Activated B cell treated with CpG ODN at 0.5 μM for 24 hours (primary cell): ENCODE measurements at places on chromosomes 5 and 9.

GRCh38 chr9:96818533-96818932 is 35.8 kb downstream of the ZNF782 start:
- no peak overlapping the region for H3K27ac ChIP-seq
- no peaks in the 10 kb centered on the region for H3K27me3 ChIP-seq
- H3K4me1 ChIP-seq, result no peaks in the 10 kb centered on the region
- peaks cover 80% of the 10 kb centered on the region for H3K36me3 ChIP-seq
- no peak overlapping the region for H3K4me3 ChIP-seq

DNA sequence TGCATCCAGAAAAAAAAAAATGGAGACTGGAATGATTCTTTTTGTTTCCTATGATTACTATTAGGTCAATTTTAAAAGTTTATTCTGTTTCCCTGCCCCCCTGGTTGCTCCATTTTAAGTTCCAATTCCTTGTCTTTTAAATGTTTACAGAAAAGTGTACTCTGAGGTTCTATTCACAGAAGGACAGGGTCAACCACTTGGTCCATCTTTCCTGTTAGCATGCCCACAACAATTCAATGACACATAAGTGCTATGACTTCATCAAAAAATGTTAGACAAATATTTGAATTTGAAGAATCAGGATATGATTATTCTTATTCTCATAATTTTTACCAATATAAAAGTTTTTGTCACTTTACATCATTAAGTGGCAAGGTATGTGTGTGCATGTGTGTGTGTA is 123.7 kb downstream of the PDE4D start:
- H3K27ac ChIP-seq, result no peak overlapping the region
- peaks cover 7% of the 10 kb centered on the region for H3K27me3 ChIP-seq
- no peak overlapping the region for H3K4me3 ChIP-seq
- peaks cover 5% of the 10 kb centered on the region for H3K36me3 ChIP-seq
- H3K4me1 ChIP-seq, result peaks cover 40% of the 10 kb centered on the region
- no peak for DNase-seq

DNA sequence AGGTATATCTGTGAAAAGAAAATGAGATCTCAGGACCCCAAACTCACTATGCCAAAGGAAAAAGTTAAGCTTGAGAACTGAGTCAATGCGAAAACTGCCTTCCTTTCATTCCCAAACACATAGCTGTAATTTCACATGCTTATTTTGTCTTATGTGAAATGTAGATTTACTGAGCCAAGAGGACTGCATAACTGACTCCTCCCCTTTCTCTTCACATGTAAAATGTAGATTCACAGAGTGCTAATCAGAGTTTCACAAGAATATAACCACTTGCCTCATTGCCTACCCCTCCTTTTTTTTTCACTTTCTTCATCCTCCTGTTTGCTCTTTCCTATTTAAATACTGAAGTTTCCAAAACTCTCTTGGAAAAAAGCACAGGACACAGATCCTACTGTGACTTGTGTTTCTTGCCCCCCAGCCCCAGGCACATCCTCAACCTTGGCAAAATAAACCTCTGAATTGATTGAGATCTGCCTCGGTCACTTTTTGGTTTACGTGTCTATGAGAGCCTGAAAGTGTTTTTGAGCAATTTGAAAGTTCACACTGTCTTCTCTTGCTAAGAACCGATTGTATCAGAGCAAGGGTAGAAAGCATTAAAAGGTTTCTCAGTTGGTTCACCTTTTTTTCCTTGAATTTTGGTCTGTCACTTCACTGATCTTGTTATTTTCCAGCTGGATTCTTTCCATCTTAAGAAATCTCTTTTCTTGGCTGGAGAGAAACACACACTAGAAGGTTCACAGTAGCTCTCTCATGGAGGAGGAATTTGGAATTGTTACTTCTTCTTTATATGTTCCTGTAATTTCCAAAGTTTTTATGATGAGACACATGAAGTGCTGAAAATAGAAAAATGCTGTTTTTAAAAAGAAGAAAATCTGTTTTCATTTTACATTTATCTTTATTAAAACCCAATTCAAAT is 44.8 kb upstream of the SNAPC3 start:
- peaks cover 17% of the 10 kb centered on the region for H3K27me3 ChIP-seq
- no peak for DNase-seq
- H3K4me3 ChIP-seq, result no peak overlapping the region
- peaks cover 7% of the 10 kb centered on the region for H3K4me1 ChIP-seq
- H3K36me3 ChIP-seq, result no peaks in the 10 kb centered on the region

- DNase-seq, result no peak
- H3K27ac ChIP-seq, result no peak overlapping the region
- no peaks in the 10 kb centered on the region for H3K36me3 ChIP-seq
- H3K4me3 ChIP-seq, result no peak overlapping the region
- no peaks in the 10 kb centered on the region for H3K4me1 ChIP-seq
Measured at GRCh38 chr9:111076042-111076441, 37.8 kb upstream of the LPAR1 start.

DNA sequence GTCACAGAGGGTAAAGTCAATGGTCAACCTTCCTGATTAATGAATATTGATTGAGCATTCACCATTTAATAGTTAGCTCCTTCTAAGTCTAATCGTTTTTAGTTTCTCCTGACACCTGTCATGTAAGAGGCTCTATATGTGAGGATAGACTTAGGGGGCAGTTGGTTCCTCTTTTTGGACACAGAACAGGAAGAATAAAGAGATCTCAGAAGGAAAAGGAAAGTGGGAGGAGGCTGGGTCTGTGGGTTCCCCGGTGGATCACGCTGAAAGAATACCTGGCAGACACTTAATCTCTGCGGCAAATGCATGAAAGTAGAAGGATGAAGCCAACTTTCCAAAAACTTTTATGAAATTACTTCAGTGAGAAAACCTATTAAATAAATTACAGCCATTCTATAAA is 98.4 kb downstream of the PDE4D start:
- no peak for DNase-seq
- H3K27me3 ChIP-seq, result no peaks in the 10 kb centered on the region

GRCh38 chr5:163964671-163965070 is 459.3 kb downstream of the MAT2B start:
- no peaks in the 10 kb centered on the region for H3K27me3 ChIP-seq
- no peak overlapping the region for H3K27ac ChIP-seq
- no peak for DNase-seq
- no peaks in the 10 kb centered on the region for H3K36me3 ChIP-seq

GRCh38 chr5:167766957-167767356 is 524.5 kb upstream of the WWC1 start:
- no peaks in the 10 kb centered on the region for H3K36me3 ChIP-seq
- no peak overlapping the region for H3K27ac ChIP-seq
- no peaks in the 10 kb centered on the region for H3K4me1 ChIP-seq
- no peaks in the 10 kb centered on the region for H3K27me3 ChIP-seq
- no peak overlapping the region for H3K4me3 ChIP-seq

DNA sequence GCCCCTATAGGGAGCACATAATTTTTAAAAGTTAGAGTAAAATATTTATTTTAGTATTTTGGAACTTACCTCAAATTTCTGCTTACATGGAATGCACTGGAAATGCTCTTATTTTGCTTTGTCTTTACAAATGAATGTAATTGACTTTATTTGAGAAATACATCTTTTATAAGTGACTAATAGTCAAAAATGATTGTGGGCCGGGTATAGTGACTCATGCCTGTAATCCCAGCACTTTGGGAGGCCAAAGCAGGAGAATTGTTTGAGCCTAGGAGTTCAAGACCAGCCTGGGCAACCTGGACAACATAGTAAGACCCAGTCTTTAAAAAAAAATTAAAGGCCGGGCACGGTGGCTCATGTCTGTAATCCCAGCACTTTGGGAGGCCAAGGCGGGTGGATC is 5.8 kb downstream of the HMGCR start:
- DNase-seq, result no peak
- no peak overlapping the region for H3K27ac ChIP-seq
- H3K36me3 ChIP-seq, result peaks cover 64% of the 10 kb centered on the region
- H3K4me3 ChIP-seq, result no peak overlapping the region
- H3K27me3 ChIP-seq, result no peaks in the 10 kb centered on the region
- peaks cover 29% of the 10 kb centered on the region for H3K4me1 ChIP-seq

GRCh38 chr9:133803028-133803585 is 65.0 kb upstream of the SARDH start:
- no peak for DNase-seq
- no peaks in the 10 kb centered on the region for H3K27me3 ChIP-seq
- peaks cover 72% of the 10 kb centered on the region for H3K36me3 ChIP-seq
- no peak overlapping the region for H3K27ac ChIP-seq
- H3K4me3 ChIP-seq, result no peak overlapping the region

- no peak for DNase-seq
- H3K4me1 ChIP-seq, result no peaks in the 10 kb centered on the region
- H3K27me3 ChIP-seq, result no peaks in the 10 kb centered on the region
- H3K36me3 ChIP-seq, result no peaks in the 10 kb centered on the region
- no peak overlapping the region for H3K4me3 ChIP-seq
Measured at GRCh38 chr5:170445936-170446335, 56.8 kb upstream of the KCNMB1 start.
